ENCODE measurements at places on chromosomes 2 and 18.

DNA sequence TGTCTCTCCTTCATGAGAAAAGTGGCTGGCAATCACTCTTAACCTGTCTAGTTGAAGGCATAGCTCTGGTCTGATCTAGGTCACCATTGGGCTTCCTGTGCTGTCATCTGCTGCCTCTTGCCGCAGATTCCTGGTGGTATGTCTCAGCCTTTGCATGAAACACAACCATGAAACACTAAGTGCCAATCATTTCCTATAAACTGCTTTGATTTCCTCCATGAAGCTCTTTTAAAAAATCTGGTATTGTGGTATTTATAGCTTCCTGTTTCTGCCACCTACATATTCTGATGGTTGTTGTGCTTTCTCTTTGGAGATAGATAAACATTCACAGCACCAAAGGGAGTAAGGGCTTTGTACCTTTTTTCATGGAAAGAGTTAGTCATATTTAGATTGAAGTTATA is 120.0 kb upstream of the EPC2 start:
- peak overlapping the region; percentile 49 for H3K4me3 ChIP-seq
- H3K36me3 ChIP-seq, result no peaks in the 10 kb centered on the region
- DNase-seq, result peak; percentile 86
- peaks cover 51% of the 10 kb centered on the region for H3K4me1 ChIP-seq
- H3K27me3 ChIP-seq, result no peaks in the 10 kb centered on the region

DNA sequence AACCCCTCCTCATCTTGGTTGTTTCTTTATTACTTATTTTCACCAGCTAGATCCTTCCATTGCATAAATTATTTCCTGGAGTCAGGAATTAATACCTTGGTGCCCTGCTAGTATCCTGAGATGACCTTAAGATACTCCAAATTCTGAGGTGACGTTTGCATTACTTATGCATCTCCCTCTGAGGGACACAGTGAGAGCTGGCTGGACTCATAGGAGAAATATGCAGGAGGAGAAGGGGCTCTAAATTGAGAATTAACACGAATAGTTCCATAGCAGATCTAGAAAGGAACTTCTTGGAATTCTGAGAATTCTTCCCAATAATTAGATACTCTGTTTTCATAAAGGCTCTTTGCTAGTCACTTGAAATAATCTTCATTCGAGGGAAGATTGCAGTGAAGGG is 310.6 kb upstream of the ZEB2 start:
- no peak overlapping the region for H3K27ac ChIP-seq
- H3K27me3 ChIP-seq, result no peaks in the 10 kb centered on the region
- DNase-seq, result no peak
- no peaks in the 10 kb centered on the region for H3K4me1 ChIP-seq
- H3K36me3 ChIP-seq, result no peaks in the 10 kb centered on the region

DNA sequence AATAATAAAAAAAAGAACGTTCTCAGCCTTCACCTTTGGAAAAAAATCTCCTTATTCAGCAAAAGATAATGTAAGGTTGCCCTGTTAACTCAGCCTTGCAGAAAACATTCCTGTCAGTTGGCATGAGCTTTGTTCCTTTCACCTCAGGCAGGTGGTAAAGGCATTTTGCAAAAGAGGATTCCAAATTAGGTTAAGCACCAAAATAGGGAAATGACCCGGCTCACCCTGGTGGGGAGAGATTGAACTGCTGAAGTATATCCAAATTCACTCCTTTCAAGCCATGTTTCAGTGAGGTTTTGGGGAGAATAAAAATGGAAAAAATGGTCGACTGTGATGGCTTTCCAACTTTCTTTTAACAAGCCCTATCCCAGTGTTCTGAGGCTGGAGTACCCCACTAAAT is 1988.8 kb upstream of the PIK3C3 start:
- no peaks in the 10 kb centered on the region for H3K4me1 ChIP-seq
- H3K27me3 ChIP-seq, result no peaks in the 10 kb centered on the region
- no peak overlapping the region for H3K27ac ChIP-seq
- no peak for DNase-seq
- H3K4me3 ChIP-seq, result no peak overlapping the region

GRCh38 chr18:499776-500631 is 497 bp downstream of the COLEC12 start:
- H3K27ac ChIP-seq, result no peak overlapping the region
- H3K4me3 ChIP-seq, result no peak overlapping the region
- H3K4me1 ChIP-seq, result no peaks in the 10 kb centered on the region
- H3K36me3 ChIP-seq, result no peaks in the 10 kb centered on the region
- DNase-seq, result no peak

DNA sequence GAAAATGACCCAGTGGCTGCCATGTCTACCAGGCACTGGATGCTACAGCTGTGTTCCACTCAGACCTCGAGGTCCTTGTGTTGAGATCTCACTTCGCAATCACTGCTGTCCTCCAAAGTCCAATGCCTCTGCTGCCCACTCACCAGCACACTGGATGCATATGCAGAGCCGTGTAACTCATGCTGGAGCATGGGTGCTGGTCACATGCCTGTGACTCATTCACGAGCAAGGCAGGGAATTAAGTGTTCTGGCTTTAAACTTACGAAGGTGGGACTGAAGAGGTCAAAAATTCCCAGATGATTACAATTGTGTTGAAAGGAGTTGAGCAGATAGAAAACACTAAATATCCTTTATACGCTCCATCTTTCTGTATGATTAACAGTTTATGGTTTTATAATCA is 417.5 kb downstream of the NUP35 start:
- DNase-seq, result no peak
- no peaks in the 10 kb centered on the region for H3K4me1 ChIP-seq
- no peaks in the 10 kb centered on the region for H3K27me3 ChIP-seq
- no peak overlapping the region for H3K27ac ChIP-seq
- no peak overlapping the region for H3K4me3 ChIP-seq

DNA sequence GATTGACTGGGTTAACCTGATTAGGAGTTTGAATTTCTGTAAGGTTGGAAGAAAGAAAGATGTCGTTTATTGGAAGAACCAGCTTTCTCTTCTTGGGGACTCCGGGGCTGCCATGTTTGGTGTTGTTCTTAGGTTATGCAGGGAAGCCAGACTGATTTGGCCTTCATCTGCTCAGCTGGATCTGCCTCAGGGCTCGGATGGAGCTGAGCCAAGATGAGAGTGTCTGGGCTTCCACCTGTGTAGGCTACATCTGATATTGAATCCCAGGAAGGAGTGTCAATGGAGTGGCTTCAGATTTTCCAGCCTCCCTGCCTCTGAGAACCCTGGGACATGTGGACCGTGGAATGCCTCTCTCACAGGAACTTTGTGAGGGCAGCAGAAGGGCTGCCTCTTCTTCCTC is 126.1 kb downstream of the WDSUB1 start:
- DNase-seq, result no peak
- H3K36me3 ChIP-seq, result no peaks in the 10 kb centered on the region
- H3K27me3 ChIP-seq, result peaks cover 2% of the 10 kb centered on the region

GRCh38 chr18:62844850-62845643 is 129.7 kb downstream of the PHLPP1 start:
- peak; percentile 22 for DNase-seq
- peaks cover 15% of the 10 kb centered on the region for H3K4me1 ChIP-seq
- peak overlapping the region; percentile 80 for H3K4me3 ChIP-seq
- no peaks in the 10 kb centered on the region for H3K36me3 ChIP-seq

DNA sequence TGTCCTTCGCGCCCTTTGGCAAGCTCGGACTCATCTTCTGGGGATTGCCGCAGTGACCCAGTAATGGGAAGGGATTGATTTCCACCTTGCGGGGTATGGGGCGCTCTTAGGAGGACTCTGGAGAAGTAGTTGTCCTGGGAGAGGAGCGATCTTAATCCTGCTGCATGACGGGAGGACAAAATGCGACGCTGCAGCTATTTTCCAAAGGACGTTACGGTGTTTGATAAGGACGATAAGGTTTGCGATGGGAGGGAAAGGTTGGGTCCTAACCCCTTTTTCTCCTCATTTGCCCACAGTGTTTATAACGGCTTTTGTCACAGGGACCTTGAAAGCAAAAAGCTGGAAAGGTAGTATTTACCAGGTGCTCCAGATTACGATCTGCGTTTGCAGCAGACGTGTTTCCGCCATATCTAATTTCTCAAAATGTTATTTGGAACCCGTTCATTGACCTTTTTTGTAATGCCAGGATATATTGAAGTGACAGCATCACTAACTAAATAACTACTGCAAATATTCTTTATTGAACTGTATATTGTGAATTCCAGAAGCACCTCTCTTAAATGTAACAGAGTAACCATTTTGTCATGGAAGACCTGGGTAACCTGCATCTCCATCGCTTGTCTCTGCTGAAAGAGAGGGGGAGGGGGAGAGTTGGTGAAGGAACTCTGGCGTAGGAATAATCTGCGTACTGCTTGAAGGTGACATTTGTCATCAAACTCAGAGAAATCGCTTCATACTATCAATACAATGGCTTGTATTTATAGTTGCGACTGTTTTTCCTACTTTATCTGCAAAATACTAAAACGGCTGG is 590 bp downstream of the MDH1 start:
- H3K36me3 ChIP-seq, result peaks cover 18% of the 10 kb centered on the region
- H3K27ac ChIP-seq, result peak overlapping the region; percentile 96
- peak overlapping the region; percentile 96 for H3K4me3 ChIP-seq
- H3K4me1 ChIP-seq, result peaks cover 32% of the 10 kb centered on the region

DNA sequence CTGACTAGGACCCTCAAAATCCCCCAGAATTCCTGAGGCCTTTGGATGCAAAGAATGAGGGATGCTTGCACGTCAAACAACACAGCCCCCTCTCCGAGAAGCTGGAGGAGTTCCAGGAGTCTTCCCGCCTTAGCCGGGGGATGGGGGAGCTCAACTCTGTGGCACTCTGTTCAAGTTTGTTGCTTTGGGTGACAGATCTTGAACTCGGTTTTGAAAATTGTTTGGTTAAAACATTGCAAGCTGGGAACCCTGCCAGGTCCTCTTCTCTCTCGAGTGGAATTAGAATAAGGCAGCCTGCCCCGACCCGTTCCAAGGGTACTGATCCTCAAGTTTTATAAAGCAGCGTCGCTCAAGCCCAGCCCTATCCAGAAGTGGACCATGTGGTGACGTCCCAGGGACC is 244.1 kb downstream of the LOXHD1 start:
- no peaks in the 10 kb centered on the region for H3K4me1 ChIP-seq
- H3K36me3 ChIP-seq, result no peaks in the 10 kb centered on the region
- no peak overlapping the region for H3K4me3 ChIP-seq
- H3K27ac ChIP-seq, result no peak overlapping the region
- H3K27me3 ChIP-seq, result no peaks in the 10 kb centered on the region

DNA sequence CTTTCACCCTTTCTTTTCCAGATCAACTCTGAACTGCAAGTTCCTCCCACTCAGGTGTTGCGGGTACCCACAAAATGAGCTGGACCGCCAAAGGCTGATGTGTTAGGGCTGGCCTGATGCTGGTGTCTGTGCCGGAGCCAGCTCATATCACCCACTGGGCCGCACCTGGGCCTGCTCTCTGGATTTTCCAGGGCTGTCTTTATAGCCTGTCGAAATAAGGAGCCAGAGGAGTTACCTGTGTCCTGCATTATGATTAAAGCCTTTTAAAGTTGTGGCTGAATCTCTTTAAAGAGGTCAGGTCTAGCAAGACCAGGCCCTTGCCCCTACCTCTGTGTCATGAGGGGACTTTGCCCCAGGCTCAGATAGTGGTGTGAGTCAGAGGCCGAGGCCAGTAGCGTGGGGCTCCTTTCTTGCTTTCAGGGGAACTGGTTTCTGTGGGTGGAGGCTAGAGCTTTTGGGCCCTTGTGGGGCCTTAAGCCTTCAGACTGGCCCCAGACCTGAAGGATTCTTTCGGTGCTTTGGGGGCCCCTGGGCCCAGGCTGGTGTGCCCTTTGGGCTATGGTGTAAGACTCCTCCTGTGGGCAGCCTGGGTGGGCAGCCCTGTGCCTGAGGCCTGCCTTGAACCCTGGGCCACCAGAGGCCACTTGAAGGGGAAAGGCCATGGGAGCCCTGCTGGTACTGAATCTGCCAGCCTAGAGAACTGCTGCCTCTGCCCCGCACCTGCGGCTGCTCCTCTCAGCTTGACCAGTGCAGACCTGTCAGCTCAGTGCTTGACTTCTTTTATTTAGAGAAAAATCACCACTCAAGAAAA is 21.3 kb downstream of the OTOF start:
- peaks cover 1% of the 10 kb centered on the region for H3K27me3 ChIP-seq
- no peak overlapping the region for H3K4me3 ChIP-seq
- H3K36me3 ChIP-seq, result no peaks in the 10 kb centered on the region
- H3K27ac ChIP-seq, result no peak overlapping the region
- H3K4me1 ChIP-seq, result no peaks in the 10 kb centered on the region

DNA sequence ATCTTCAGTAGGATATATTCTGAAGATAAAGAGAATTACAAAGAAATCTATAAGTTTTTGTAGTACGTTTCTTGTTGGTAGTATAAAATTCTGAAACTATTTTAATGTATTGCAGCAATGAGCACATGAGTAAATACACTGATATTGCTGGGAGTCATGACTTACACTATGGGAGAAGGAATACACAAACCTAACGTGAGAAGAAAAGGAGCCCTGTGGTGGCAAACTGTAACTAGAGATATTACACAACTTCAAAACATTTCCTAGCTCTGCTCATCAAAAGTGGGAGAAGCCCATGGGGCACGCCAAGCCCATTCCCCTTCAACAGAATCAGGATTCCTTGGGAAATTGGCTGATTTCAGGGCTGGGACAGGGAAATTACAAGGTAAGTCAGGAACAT is 20.5 kb downstream of the SPIRE1 start:
- H3K4me3 ChIP-seq, result no peak overlapping the region
- no peaks in the 10 kb centered on the region for H3K4me1 ChIP-seq

DNA sequence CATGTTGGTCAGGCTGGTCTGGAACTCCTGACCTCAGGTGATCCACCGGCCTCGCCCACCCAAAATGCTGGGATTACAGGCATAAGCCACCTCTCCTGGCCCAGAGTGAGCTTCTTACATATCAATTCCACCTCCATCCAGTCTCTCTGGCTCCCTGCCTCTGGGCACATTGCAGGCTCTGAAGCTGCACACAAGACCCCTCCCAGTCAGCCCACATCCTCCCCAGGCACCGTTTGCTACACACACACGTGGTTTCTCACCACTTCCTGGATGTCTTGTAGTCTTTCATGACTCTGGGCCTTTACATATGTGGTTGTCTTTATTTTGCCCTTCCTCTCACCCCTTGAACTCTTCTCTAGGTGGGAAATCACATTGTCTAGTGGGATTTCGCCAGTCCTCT is 64.0 kb upstream of the CABLES1 start:
- H3K4me1 ChIP-seq, result peaks cover 61% of the 10 kb centered on the region
- H3K27me3 ChIP-seq, result no peaks in the 10 kb centered on the region
- peak overlapping the region; percentile 70 for H3K27ac ChIP-seq
- no peaks in the 10 kb centered on the region for H3K36me3 ChIP-seq

DNA sequence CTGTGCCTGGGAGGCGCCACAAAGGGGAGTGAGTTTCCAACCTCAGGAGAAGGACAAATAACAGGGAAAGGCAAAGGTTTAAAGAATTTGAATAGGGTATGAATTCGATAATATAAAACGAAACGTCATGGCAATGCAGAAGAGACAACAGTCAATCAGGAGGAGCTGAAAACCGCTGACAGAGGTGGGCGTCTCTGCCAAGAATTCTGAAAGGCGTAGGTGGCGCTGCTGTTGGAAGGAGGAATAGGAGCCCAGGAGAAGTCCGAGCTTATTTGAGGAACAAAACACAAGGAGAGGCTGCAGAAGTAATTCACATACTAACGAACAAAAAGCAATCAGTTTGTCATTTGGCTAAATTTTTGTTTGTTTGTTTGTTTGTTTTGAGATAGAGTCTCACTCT is 485.8 kb upstream of the POU3F3 start:
- no peaks in the 10 kb centered on the region for H3K27me3 ChIP-seq
- no peaks in the 10 kb centered on the region for H3K36me3 ChIP-seq
- H3K27ac ChIP-seq, result no peak overlapping the region
- no peaks in the 10 kb centered on the region for H3K4me1 ChIP-seq
- no peak overlapping the region for H3K4me3 ChIP-seq

GRCh38 chr2:149537092-149537726 is 50.4 kb downstream of the MMADHC start:
- H3K4me1 ChIP-seq, result no peaks in the 10 kb centered on the region
- H3K4me3 ChIP-seq, result no peak overlapping the region
- H3K27me3 ChIP-seq, result no peaks in the 10 kb centered on the region

GRCh38 chr18:13680612-13681011 is 45.7 kb downstream of the FAM210A start:
- no peaks in the 10 kb centered on the region for H3K27me3 ChIP-seq
- H3K4me3 ChIP-seq, result no peak overlapping the region
- DNase-seq, result no peak
- H3K27ac ChIP-seq, result no peak overlapping the region
- no peaks in the 10 kb centered on the region for H3K4me1 ChIP-seq
